ENCODE measurements at places on chromosomes 2 and 18.

- no peak for DNase-seq
Measured at GRCh38 chr2:68807821-68808266, 63.4 kb downstream of the BMP10 start.

GRCh38 chr2:71066856-71067255, 1.6 kb upstream of the NAGK start:
- DNase-seq = no peak

GRCh38 chr18:7789856-7790552, 222.9 kb downstream of the PTPRM start:
- no peak for DNase-seq

- DNase-seq = no peak
Measured at GRCh38 chr18:24065906-24066305, 51.4 kb downstream of the TTC39C start.

DNA sequence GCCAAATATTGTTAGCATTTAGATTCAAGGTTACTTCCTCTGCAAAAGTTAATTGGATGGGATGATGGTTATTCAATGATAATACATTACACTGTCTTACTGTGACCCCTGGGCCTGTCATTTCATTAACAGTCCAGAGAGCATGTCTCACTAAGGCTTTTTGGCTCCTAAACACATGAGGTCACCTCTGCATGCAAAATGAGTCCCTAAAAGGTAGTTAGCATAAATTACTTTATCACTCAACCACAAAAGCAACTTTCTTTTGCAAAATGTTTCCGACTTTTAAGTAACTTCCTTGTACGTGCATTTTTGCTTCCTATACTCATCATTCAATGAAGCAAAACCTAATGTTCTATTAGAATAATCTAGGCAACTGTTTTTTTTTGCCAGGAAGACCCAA, 16.8 kb upstream of the AGFG1 start:
- DNase-seq = no peak
